Activated effector memory CD4-positive, alpha-beta T cell treated with Interleukin-2 at 50 U/mL for 16 hours (primary cell): ENCODE measurements at places on chromosomes 4 and X.

GRCh38 chrX:69369999-69370398 lies 134.1 kb upstream of the NALF2 start:
- no peak for DNase-seq

DNA sequence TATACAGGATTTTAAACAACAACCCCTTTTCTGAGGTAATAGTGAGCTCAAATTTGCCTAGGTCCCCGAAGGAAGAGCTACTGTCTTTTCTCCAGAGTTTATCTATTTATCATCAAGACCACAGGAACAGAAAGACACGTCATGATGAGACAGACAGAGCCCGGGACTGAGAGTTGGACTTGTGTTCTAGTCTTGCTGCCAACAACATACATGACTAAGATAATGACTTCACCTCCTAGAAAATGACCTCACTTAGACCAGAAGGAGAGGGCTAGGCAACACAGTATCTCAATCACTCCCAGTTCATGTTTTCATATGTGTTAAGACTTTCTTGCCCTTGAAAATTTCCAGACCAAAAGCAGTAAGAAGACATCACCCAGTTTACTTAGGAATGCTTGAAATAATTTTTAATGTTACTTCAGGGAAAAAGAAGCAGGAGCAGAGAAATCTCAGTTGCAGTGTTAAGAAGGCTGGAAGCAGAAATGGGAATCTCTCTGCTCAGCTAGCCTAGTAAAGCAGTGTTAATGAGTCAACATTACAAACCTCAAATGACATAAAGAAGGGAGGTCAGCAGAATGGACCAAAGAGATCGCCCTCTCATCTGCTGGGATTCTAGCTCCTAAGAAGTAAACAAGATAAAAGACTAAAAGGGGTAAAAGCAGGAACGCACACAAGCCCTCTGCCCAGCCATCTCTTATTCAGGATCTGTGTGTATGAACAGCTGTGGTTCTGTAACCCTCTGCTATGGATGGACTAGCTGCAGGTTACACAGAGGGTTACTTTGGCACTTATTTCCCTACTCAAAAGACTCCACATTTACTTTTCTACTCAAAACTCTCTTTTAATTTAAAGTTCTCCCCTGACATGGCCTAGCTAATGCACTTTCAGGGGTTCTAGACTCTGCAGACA lies 24.8 kb downstream of the PDGFC start:
- DNase-seq = no peak

GRCh38 chr4:5992171-5992827 lies 25.9 kb downstream of the C4orf50 start:
- DNase-seq = no peak

DNA sequence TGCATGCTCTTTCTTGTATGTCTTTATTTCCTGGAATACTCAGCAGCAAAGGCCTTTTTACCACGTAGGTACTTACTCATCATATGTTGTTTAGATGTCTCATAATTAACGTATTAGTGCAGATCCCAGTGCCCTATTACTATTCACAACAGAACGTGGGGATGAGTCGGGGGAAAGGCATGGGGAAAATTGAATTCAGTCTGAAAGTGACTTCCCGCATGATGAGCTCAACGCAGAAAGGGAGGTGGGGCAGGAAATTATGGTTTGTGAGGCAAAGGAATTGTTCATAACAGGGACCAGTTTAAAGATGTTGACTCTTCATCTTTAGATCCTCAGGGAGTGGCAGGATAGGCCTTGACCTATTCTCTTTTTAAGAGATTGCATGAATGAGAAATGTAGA lies 2.0 kb upstream of the TMPRSS11D start:
- no peak for DNase-seq

DNA sequence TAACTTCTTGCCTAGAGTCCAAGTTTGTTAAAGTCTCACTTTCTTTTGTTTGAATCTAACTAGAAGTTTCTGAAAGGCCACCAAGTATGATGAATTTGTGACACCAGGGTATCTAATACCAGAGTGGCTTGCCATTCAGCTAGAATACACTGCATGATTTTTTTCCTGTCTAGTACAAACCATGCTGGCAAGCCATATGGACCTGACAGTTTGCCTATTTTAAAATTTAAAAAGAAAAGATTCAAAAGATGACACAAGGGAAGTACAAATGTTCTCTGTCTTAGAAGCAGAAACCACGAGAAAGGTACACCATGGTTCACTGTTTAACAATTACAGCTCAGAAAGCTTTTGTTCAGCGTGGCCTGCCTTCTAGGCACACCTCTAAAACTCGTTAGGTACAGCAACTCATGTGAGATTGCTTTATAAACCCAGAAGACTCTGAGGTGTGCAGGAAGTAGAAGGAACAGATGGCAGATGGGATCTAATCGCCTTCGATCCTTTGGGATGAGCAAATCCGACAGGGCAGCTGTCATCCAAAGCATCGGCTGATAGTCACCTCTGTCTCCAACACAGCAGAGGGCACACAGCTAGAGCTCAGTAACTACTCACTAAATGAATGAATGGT lies 35.4 kb upstream of the CENPU start:
- DNase-seq = no peak

DNA sequence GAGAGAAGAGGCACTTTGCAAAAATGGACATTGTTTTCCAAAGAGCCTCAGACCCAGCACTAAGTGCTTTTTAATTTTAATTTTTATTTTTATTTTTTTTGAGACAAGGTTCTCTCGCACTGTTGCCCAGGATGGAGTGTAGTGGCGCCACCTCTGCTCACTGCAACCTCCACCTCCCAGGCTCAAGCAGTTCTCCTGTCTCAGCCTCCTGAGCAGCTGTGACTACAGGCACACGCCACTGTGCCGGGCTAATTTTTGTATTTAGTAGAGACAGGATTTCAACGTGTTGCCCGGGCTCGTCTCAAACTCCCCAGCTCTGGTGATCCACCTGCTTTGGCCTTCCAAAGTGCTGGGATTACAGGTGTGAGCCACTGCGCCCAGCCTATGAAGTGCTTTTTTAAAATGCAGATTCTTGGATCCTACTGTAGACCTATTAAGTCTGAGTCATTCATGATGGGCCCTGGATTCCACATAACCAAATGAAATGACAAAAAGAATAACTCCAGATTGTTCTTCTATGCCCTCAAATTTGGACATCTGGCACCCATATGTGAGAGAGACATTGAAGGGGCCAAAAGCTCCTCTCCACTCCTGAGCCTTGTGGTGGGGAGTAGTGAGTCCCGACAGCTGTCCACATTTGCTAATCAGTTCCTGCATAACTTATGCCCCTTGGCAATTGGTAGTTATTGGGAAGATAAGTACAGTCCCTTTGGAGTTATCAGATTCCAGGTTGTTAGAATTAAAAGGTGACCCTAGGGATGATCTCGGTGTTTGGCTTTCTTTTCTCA lies 3.6 kb downstream of the NOCT start:
- no peak for DNase-seq

- DNase-seq = no peak
Observed at GRCh38 chr4:176357359-176358082, 37.8 kb downstream of the SPCS3 start.

GRCh38 chr4:660401-660800 lies 13.7 kb downstream of the ATP5ME start:
- DNase-seq = no peak

GRCh38 chr4:100590325-100590724 lies 72.5 kb upstream of the EMCN start:
- no peak for DNase-seq

DNA sequence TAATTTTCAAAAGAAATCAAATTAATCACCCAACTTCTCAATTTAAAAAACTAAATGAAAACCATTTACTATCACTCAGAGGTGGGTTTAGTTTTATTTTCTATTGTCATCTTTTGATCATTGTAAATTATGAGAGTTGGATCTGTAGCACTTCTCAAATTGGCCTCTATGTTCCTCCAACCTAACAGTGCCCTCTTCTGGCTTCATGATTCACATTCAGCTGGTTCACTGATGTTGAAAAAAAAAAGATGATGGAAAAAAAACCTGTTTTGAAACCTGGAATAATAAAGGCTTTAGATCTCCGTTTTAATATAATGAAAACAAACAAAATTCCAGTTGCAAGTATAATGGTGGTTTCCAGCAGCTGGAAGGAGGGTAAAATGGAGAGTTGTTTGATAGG lies 2.4 kb upstream of the NBDY start:
- no peak for DNase-seq

DNA sequence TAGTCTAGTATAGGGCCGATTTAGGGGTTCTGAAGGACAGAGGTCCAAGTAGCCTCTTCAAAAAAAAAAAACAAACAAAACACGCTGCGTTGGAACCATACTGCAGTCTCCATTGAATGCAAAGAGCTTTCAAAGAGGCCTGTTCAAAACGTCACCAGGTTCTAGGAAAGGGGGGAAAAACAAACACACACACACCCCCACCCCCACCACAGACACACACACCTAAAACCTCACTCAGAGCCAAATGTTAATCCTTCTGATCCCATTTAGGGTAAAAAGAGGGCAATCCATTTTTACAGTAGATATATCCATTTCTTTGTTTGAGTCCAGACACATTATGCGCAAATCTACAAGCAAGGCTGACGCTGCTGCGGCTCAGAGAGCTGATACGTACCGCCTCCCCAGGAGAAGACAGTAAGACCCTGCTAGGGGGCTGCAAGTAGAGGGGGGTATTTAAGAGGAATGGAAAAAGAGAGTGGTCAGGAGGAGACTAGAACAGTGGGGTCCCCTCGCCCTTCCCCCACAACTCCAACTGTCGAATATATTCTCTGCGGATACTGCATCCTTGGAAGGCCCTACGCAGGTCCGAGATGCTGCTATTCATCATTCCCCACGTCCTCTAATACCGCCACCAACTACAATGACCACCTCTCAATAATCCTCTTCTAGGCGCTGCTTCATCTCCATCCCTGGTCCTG lies 1.3 kb downstream of the NKRF start:
- DNase-seq = no peak

DNA sequence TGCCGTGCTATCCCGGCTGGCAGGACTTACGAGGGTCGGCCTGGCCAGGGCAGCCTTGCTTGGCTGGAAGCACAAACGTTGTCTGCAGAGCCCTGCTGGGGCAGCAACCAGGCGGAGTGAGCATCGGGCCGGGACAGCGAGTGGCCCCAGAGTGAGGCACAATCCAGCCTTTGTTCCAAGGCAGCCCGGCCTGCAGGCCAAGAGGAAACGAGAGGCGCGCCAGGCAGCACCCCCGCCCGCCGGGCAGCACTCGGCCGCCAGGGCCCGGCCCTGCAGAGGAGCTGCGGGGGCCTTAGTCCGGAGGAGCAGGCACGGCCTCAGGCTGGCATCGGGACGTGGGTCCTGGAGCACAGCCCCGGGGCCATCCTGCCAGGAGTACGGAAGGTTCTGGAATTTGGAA lies 24.1 kb downstream of the FGFRL1 start:
- DNase-seq = no peak

GRCh38 chr4:5980436-5981155 lies 37.6 kb downstream of the C4orf50 start:
- DNase-seq = no peak

GRCh38 chr4:11470438-11471045 lies 41.8 kb upstream of the HS3ST1 start:
- DNase-seq = no peak

- no peak for DNase-seq
Observed at GRCh38 chr4:124803641-124804040, 91.1 kb upstream of the ANKRD50 start.

DNA sequence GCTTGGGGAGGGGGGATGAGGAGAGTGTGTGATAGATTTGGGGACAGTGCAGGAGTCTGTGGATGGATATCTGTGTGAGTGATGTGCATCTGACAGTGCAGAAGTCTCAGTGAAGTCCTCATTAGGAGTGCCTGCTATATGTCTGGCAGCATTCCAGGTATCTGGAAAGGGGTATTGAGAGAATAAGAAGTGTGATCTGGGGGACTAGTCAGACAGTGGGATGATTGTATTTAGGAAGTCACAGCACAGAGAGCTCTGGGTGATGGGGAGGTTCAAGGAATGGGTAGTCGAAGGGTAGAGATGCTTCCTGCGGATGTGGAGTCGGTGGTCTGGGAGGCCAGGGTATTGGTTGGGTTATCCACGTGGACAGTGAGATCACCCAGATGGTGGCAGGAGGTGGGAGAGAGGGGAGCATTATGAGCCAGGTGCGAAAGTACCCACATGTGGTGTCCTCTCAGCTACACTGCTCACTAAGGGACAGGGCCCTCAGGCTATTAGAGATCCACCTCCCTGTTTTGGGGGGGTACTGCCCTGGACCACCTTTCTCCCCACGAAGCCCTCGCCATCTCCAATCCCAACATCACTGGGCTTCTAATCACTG lies 9.8 kb downstream of the MAGED2 start:
- no peak for DNase-seq

- DNase-seq = no peak
Observed at GRCh38 chr4:114688059-114688458, 89.5 kb downstream of the UGT8 start.

- DNase-seq = no peak
Observed at GRCh38 chrX:136528645-136529315, 3.2 kb upstream of the VGLL1 start.

DNA sequence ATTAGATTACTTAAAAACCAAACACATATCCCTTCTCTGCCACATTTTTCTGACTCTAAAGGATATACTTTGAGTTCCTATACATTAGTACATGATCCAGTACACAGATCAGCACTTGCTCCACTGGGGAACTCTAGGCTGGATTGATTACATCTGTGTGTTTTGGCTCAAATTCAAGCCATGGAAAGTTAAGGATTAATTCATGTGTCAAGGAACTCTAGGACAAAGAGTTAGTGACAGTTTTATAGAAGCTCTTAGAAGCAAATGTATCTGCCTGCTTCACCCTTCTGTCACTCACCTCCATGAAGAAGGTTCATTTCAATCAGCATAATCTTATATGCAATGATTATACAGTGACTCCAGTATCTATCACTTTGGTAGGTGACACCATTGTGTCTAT lies 43.2 kb downstream of the SCFD2 start:
- no peak for DNase-seq

- DNase-seq = no peak
Observed at GRCh38 chr4:109248322-109248900, 54.0 kb downstream of the COL25A1 start.

DNA sequence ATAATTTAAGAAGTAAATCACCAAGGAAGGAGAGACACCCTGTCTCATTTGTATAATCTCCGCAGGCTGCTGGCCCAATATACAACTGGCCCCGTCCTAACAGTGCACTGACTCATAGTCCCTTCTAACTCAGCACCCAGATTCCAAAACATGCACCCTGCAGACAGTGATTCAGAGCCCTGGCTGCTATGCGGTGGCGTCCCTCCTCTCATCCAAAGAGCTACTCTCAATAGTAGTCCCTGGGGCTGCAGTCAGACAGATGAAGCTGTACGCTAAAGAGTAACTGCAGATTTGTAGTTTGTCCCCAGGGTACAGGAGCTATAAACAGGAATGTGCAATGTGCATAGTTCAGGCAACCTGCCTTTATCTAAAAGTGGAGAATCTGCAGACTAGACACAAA lies 23.0 kb downstream of the GABRA3 start:
- no peak for DNase-seq

DNA sequence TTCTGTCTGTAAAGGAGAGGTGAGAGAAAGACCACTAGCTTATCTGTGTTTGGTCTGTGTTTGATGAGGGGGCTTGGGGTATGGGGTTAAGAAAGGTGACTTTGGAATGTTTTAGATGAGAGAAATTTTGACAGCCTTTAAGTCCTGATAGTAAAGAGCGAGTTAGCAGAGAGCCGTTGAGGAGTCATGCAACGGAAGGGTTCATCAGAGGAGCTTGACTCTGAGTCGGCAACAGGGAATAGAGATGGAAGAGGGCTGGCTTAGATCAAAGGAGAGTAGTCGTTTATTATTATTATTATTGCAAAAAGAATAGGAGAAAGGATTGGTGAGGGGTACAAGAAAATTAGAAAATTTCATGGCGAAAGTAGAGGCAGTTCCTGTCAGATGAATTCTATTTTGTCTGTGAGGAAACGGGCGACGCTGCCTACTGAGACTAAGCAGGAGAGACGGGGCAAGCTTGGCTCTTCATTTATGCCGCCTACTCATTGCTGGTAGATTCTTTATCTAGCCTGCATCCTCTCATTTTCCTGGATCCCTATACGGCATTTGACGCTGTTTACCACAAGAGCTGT lies 473 bp upstream of the VAMP7 start:
- no peak for DNase-seq
